ENCODE measurements at places on chromosomes 2 and 18.

- no peak for DNase-seq
Observed at GRCh38 chr2:43819491-43820163, 19.0 kb downstream of the ABCG5 start.

DNA sequence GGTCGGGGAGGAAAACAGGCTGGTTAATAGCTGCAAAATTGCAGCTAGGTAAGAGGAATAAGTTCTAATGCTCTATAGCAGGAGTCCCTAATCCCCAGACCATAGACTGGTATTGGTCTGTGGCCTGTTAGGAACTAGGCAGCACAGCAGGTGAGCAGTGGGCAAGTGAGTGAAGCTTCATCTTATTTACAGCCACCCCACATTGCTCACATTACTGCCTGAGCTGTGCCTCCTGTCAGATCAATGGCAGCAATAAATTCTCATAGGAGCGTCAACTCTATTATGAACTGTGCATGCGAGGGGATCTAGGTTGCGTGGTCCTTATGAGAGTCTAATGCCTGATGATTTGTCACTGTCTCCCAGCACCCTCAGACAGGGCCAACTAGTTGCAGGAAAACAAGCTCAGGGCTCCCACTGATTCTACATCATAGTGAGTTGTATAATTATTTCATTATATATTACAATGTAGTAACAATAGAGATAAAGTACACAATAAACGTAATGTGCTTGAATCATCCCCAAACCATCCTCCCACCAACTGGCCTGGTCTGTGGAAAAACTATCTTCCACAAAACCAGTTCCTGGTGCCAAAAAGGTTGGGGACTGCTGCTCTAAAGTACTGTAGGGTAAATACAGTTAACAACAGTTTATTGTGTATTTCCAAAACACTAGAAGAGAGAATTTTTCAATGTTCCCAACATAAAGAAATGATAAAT lies 91.7 kb upstream of the TFCP2L1 start:
- no peak for DNase-seq

DNA sequence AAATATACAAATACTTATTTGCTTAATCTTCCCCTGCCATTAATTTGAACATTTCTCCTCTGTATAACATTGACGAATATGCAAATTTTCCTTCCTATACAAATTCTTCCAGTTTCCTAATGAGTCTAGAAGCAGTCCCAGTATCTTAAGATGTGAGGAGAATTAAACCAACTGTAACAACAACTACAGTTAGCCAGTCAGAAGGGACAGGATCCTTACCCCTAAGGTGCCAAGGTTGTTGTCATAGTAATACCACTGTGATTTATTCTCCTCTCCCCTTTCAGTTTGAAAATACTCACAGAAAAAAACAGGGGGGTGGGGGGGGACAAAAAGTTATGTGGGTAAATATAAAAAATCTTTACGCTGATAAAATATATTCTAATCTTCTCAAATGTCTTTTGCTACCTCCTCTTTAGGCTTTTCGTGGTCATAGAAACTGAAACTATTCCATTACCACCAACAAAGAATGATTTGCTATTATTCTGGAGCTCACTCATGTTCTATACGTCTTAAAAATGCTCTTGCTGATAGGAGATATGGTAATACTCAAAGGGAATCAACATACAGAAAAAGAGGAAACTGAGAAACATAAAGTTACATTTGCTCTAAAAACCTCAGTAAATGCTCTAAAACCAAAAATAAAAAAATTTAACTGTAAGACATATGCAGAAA lies 107.6 kb downstream of the MEMO1 start:
- no peak for DNase-seq

GRCh38 chr18:58241026-58241679 lies 197.1 kb downstream of the NEDD4L start:
- DNase-seq: no peak

- DNase-seq: no peak
Observed at GRCh38 chr2:202152104-202152715, 79.2 kb downstream of the KIAA2012 start.

DNA sequence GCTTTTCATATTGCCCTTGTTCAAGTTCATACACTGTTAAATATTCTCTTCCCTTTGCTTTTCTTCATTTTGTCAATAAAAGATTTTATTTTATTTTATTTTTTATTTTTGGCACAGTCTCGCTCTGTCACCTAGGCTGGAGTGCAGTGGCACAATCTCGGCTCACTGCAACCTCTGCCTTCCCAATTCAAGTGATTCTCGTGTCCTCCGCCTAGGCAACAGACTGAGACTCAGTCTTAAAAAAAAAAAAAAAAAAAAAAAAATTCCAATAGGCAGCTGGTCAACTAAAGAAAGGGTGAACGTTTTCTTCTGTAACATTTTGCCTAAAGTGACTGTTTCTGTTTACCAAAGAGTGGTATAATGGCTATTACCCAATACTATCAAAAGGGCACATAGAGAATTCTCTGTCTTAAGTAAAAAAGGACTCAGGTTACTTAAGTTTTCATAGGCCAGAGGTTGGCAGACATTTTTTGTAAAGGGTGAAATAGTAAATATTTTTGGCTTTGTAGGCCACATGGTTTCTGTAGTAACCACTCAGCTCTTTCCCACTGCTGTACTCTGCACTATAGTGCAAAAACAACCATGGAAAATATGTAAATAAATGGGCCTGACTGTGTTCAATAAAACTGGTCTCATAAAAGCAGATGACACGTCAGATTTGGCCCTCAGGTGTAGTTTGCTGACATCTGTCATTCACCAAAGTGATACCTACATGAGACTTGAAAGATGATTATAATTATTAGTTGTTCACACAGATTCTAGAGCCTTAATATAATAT lies 113.4 kb downstream of the MIB1 start:
- DNase-seq: no peak

Measured in occipital lobe (tissue), 3 donors.